Stimulated activated CD4-positive, alpha-beta T cell treated with anti-CD3 and anti-CD28 coated beads, Interleukin-4, amount 100 ng/mL, for 24 hours (primary cell): ENCODE measurements at places on chromosomes 11 and 22.

DNA sequence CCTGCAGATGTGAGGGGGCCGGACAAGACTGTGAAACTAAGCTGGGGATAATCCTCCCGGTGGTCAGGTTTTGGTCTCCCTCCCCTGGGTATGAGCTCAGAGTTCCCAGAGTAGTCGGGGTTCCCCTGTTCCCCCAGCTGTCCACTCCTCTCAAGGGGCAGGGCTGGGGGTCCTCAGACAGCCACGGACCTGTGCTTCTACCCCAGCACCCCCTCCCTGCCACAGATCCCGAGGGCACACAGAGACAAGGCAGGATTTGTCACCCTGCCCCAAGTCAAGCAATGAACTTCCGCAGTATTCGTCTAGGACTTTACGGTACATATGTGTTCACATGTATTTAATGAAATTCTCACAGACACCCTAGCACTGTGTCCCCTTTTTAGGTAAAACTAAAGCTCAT is 45.2 kb downstream of the APOL1 start:
- DNase-seq: no peak

GRCh38 chr11:48900131-48900800 is 83.4 kb downstream of the TRIM51G start:
- no peak for DNase-seq

GRCh38 chr11:17550450-17551346 is 3.6 kb downstream of the OTOG start:
- no peak for DNase-seq

- DNase-seq: no peak
Measured at GRCh38 chr11:111946499-111946898, 9.4 kb downstream of the DIXDC1 start.

GRCh38 chr11:6404342-6405051 is 14.2 kb downstream of the SMPD1 start:
- DNase-seq: no peak

DNA sequence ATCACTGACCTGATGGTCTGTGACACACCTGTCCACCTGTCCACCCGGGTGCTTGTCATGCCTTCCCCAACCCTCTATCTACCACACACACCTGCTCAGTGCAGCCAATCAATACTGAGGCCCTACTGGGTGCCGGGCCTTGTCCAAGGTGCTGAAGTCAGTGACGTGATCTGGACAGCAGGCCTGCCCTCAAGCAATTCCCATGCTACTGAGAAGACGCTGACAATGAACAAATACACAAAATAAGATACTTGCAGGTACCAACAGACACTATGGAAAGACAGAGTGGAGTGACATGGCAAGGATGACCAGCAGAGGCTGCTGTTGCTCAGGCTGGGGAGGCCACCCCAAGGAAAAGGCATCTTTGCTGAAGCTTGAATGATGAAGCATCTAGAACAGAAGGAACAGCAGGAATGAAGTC is 21.2 kb downstream of the PLAAT3 start:
- DNase-seq: no peak
